HCT116 (cell line): ENCODE measurements at places on chromosomes 12 and 14. TPM values are rescaled to one million over a fixed set of nuclear protein-coding genes. Genes with fewer than 3 reads are reported as not detected.
A peak's percentile ranks its signal among the peaks of the same experiment; 100 is the strongest.

DNA sequence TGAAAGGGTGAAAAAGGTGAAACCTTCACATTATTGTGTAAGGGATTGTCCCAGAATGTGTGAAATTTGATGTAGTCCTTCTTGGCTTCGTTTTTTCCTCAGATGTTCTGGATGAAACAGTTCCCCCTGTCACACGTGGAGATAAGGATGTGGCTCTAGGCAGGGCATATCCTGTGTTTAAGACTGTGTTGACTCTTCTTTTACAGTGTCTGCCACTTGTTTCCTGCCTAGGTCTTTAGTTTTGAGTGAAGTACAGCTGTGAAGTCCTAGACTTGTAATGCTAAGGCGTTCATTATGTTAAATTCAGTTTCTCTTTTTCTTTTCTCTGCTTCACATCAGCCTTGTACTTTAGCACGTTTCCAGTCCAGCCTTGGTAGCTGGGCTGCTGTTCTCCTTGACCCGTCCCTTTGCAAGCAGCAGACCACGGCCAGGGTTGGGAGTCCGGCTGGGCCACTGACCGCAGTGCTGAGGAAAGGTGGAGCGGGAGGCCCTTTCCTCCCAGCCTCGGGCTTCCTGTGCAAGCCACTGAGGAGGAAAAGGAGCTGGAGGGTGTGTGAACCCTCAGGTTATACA, 59.1 kb downstream of the RASSF3 start:
- peak overlapping the region; percentile 80 for H3K27ac ChIP-seq
- H3K4me3 ChIP-seq = no peak overlapping the region
- DNase-seq = no peak
- H3K4me1 ChIP-seq = peaks cover 69% of the 10 kb centered on the region

Gene VIPAS39
- total RNA-seq = 16.8 TPM

Gene OGFOD2
- 29.5 TPM for total RNA-seq

Gene TAMALIN
- 1.1 TPM for total RNA-seq

Gene DPPA3
- not detected for total RNA-seq

Gene SLC39A2
- not detected for total RNA-seq
